Activated CD8-positive, alpha-beta memory T cell treated with anti-CD3 and anti-CD28 coated beads for 1 hour (primary cell): ENCODE measurements at places on chromosomes 4 and X.

DNA sequence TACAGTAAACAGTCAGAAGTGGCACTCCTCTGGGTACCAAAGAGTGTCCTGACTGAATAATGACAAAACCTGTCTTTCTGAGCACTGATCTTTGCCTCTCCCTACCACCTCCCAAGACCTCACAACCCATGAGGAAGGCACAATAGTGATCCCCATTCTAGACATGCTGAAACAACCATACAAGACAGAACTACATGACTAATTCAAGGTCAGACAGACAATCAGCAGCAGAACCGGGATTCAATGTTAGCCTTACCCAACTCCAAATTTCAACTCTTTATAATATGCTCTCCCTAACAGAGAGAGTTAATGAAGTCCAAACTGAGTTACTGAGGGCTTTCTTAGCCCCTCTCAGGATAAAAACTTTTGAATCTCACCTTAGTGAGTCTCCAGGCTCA lies 71.0 kb downstream of the IRF2 start:
- DNase-seq: no peak

- DNase-seq: no peak
Observed at GRCh38 chr4:94357624-94358023, 15.0 kb upstream of the HPGDS start.

DNA sequence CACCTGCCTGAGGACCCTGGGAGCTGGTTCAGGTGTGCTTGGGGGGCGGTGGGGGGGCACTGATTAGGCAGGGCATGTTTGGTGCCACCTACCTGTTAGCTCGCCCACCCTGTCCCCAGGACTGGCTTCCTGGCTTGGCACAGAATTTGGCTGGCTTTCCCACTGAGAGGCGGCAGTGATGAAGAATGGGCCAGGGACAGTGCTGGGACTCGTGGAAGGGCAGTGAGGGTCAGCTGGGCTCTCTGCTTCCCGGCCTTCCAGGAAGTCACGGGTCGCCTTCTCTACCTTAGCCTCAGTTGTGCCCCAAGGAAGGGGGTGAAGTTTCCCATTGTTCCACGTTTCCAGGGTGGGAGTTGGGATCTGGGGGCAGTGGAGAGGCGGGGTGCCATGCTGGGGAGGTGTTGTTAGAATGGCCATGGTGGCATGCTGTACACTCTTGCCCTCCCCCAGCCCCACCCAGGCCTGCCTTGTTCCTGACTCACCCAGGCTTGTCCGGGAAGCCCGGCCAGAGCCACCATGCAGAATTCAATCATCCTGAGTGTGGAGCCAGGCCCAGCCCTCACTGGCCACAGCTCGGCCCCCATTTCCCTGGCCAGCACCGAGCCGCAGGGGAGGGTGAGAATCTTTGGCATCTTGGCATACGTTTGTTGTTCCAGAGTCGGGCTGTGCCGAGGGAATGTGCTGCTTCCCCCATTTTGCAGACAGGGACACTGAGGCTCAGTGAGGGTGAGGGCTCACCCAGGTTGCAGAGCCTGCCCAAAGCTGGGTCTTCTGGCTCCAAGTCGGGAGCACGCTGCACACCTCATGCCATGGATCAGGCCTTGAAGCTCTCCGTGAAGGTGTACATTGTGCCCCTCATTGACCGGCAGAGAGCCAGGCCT lies 21.9 kb upstream of the GPR78 start:
- DNase-seq: no peak

- no peak for DNase-seq
Observed at GRCh38 chr4:84218031-84218430, 281.1 kb downstream of the NKX6-1 start.

- DNase-seq: no peak
Observed at GRCh38 chr4:129453524-129454200, 357.7 kb downstream of the C4orf33 start.

DNA sequence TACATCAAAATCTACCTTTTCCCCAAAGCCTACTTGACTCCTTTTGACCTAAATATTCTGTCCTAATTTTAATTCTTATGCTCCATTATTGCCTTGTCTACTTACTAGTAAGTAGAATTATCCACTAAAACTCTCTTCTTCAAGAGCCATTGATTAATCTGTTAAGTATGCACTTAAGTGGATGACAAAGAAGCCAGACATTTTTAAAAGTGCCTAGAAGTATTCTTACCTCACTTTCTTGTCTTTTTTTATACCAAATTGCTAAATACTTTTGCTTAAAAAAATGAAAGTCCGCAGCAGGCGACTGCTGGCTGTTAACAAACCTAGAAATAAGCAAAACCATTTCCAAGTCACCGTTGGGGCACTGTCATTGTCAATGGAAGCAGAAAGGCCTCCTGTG lies 20.1 kb upstream of the FRMPD4 start:
- DNase-seq: no peak

GRCh38 chr4:14693728-14694127 lies 308.6 kb upstream of the CPEB2 start:
- no peak for DNase-seq

DNA sequence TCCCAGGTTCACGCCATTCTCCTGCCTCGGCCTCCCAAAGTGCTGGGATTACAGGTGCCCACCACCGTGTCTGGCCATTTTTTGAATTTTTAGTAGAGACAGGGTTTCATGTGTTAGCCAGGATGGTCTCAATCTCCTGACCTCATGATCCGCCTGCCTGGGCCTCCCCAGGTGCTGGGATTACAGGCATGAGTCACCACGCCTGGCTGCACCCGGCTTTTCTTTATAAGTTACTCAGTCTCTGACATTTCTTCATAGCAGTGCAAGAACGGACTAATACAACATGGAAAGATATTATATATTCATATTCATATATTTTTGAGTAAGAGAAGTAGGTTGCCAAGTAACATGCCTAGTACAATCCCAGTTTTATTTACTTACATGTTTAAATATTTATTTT lies 22.9 kb downstream of the SHROOM3 start:
- no peak for DNase-seq

DNA sequence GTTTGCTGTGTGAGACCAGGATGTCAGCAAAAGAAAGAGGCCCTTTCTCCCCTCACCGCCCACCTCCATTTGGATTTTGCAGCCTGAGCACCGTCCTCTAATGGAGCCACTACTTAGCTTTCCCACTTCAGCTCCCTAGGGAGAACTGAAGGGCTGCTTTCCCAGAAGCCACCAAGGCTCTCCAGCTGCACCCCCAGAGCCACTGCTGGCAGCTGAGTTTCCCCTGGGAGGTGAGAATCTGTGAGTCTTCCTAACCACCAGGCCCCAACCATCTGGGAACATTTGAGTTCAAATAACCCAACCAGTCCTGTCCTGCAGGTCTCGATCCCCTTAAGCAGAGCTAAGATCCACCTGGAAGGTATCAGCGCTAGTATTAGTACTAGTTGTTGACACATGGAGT lies 173.1 kb upstream of the USP9X start:
- DNase-seq: no peak

GRCh38 chr4:156898373-156899117 lies 73.1 kb downstream of the PDGFC start:
- no peak for DNase-seq

GRCh38 chr4:31984872-31985271 lies 1264.7 kb downstream of the PCDH7 start:
- no peak for DNase-seq

- no peak for DNase-seq
Observed at GRCh38 chrX:108088511-108088910, 2.8 kb downstream of the PSMD10 start.

DNA sequence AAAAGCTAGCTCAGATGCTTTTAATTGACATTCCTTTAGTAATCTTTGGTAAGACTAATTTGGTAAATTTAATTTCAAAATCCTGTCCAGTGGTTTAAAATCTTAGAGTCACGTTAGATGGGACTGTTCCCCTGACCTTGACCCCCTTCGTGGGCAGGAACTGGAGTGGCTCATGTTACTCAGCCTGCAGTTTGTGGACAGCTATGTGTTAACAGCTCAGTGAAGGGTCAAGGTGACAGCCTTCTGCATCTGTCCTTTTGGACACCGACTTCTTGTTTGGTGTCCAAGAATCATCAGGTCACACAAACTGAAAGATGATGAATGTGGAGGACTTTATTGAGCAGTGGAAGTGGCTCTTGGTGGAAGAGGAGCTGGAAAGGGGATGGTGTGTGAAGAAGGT lies 2.9 kb downstream of the ARSF start:
- no peak for DNase-seq

- no peak for DNase-seq
Observed at GRCh38 chr4:126939401-126939800, 693.4 kb upstream of the INTU start.

GRCh38 chr4:128831531-128832242 lies 22.2 kb downstream of the JADE1 start:
- DNase-seq: no peak

- DNase-seq: no peak
Observed at GRCh38 chr4:89023140-89023539, 33.8 kb downstream of the FAM13A start.

DNA sequence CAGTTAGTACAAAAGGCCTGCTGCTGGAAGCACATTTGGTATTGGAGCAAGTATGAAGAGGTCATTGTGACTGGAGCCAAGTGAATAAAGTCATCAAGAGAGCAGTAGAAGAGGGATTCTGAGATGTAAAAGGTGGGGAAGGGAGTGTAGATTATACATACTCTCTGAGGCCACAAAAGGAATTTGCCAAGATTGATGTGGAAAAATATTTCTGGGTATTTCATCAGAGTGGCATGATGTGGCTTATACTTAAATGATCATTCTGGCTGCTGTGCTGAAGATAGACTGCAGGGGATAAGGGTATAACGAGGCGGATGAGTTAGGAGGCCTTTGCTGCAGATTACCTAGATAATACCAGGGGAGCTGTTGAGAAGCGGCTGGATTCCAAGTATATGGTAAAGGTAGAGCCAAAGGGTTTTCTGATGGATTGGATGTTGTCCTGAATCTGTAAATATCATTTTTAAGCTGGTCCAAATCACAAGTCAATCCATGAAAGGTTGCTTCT lies 231.8 kb upstream of the AGA start:
- no peak for DNase-seq

DNA sequence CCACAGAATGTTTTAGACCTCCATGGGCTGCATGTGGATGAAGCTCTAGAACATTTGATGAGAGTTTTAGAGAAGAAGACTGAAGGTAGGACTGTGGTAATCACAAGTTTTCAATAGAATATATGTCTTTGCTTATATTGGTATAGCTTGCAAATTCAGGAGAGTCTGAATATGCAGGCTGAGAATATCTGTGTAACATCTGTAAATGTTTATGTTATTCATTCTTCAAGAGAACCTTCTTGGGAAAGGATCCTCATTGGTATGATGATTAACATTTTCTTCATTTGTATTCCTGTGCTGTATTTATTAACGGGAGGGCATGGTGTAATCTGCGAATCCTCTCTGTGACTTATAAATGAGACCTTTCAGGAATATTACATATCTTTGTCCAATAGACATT lies 52.1 kb upstream of the RHOH start:
- DNase-seq: no peak

DNA sequence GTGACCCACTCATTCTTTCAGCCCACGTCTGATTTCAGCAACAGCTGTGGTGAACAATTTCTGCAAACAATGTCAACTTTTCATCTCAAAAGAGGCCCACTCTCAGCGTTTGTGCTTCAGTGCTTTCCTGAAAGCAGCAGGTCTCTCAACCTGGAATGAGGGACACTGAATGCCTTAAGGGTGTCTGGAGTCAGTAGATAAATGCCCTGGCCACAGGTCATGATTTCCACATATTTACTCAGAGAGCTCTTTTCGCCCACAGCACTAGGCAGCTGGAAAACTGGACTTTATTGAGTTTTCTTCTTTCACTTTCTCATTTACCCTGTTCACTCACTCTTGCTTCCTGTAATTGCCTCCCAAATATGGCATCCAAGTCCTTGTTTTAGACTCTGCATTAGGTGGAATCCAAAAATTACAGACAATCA lies 52.8 kb downstream of the NPFFR2 start:
- no peak for DNase-seq

DNA sequence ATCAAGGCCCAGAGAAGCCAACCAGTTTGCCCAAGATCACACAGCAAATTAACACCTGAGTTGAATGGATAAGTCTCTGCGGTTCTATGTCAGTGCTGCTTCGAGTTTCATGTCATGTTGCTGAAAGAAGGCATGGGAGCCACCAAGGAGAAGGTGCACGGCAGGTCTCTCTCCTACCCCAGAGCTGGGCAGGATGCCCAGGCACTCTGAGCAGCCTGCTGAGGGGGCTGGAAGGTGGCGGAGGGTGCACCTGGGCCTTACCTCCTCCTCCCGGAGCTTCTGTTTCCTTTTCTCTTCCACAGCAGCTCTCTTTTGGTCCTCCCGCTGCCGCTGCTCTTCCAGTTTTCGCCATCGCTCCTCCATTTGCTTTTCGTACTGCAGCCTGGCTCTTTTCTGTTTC lies 53.6 kb downstream of the MAP7D2 start:
- no peak for DNase-seq
